ENCODE measurements at places on chromosomes 7 and 10.

- DNase-seq: peak; percentile 25
Measured at GRCh38 chr10:99370993-99371392, 41.8 kb downstream of the CNNM1 start.

GRCh38 chr10:98852686-98853085 is 383.0 kb downstream of the HPSE2 start:
- DNase-seq: no peak

DNA sequence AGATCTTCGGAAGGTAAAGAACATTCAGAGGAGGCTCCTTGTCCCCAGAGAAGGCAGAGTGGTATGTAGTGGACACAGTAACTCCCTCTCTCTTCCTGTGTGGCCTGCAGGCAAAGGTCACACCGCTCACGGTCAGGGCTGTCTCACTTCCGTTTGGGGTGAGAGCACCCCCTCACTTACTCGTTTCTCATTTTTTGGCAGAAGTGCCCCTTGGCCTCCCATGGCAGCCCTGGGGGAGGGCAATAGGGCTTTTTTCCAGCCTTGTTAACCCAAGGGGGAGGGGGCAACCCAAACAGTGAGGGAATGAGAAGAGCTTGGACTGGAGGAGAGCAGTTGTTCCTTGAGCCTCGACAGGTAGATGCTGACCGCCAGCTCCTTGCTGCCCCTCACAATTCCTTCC is 31.8 kb upstream of the SRGN start:
- DNase-seq: no peak

- no peak for DNase-seq
Measured at GRCh38 chr7:74253835-74254128, 417 bp downstream of the RFC2 start.

- DNase-seq: peak; percentile 9
Measured at GRCh38 chr7:143288836-143289235, 685 bp downstream of the CASP2 start.

DNA sequence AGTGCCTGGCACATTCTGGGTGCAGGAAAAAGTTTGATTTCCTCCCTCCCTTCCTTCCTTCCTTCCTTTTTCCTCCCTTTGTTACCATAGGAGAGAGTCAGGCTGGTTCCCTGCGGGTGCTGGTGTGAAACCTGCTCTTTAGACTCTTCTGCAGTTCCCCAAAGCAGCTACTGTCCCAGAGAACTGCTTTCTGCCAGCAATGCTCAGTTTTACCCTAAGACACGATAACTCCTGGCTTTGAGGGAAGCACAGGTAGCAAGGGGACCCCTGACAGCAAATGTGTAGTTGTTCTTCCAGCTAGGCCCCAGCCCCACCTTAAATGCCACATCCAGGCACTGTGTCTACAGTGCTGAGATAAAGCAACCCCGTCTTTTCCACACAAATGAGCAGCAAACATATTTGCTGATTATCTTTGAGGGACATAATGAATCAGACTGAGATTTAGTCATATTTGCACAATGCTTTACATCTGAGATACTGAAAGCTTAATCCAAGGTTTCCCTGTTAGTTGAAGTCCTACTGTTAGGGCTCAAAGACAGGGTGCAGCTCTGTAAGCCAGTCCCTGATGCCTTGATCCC is 55.5 kb downstream of the MET start:
- DNase-seq: no peak

DNA sequence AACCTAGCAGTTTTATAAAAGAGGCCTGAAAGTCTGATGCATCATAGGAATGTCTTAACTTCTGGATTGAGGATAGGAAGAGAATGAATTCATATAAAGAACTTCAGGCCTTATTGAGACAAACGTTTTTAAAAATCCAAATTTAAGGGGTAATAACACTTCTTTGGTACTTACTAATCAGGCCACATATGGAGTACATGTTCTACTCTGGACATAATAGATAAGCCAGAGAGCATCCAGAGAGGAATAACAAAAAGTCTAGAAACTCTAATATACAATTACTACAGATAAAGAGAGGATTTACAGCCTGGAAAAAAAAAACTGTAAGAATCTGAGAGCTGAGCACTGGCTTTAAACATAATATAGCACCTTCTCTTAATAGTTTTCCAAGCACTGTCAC is 2.9 kb downstream of the MTPAP start:
- DNase-seq: no peak

DNA sequence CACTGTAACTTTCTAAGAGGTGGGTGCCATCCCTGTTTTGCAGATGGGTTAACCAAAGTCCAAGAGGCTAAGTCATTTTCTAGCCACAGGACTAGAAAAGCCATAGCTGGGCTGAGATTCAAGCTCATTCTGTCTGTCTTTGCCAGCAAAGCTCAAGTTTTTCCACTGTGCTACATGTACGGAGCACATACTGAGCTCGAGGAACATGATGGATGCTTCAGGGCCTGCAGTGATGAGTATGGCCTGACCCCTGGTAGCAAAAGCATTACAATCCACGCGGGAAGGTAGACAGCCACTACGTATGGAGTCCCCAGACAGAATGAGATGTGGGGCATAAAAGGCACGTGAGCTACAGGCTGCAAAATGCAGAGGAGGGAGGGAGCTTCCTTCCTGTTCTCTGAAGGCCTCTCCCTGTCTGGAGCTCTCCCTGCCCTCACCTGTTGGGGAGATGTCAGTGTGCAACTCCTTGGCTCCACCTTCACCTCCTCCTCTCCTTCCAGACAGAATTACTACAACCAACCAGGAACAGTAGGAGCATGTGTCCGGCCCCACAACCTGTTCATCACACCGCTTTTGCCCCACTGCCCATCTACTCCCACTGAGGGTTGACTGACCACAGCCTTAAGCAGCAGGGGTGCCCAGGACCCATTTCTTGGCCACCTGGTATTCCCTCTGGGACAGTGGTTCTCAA is 16.4 kb downstream of the ITPRIP start:
- DNase-seq: no peak

- DNase-seq: no peak
Measured at GRCh38 chr7:4531236-4531635, 150.9 kb upstream of the FOXK1 start.

GRCh38 chr7:159211540-159212182 is 67.0 kb upstream of the VIPR2 start:
- no peak for DNase-seq

DNA sequence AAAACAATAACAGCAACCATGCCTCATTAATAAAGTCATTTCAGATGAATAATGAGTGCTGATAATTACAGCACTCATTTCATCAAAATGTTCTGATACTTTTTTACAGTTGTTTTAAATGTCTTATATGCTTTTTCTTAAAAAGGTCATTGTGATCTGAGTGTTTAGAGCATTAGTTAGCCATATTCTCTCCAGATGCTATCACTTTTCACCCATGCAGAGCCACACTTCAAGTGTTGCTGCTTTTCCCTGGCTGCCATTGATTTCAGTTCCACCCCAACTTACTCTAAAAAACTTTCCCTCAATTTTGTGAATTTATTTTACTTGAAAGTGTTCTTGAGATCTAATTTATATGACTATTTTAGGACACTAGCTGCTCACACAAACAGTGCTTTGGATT is 41.8 kb downstream of the NUP205 start:
- no peak for DNase-seq

DNA sequence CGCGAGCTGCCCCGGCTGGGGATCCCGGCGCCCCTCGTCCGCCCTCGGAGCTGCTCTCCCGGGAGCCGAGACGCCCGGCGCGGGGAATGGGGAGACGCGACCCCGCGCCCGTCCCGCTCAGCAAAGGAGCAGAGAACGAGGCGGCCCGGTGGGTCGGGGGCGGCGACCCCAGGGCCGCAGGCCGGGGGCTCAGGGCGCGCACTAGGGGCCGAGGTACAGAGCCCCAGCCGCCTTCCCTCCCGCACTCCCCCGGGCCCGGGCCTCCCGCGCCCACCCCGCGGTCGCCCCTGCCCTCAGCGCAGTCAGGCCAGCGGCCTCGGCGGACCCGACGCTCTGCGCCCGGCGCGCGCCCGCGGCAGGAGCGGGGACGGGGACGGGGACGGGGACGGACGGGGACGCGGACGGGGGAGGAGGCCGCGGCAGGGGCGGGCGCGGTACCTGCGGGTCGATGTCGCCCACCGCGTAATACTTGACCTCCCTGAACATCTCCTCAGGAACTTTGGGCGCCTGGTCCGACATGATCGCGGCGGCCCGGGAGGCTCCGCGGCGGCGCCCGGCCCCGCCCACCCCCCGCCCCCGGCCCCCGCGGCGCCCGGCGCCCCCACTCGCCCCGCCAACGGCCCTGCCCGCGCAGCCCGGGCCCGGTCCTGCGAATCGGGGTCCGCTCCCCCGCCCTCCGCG is 373 bp downstream of the PAXIP1 start:
- DNase-seq: peak; percentile 31

DNA sequence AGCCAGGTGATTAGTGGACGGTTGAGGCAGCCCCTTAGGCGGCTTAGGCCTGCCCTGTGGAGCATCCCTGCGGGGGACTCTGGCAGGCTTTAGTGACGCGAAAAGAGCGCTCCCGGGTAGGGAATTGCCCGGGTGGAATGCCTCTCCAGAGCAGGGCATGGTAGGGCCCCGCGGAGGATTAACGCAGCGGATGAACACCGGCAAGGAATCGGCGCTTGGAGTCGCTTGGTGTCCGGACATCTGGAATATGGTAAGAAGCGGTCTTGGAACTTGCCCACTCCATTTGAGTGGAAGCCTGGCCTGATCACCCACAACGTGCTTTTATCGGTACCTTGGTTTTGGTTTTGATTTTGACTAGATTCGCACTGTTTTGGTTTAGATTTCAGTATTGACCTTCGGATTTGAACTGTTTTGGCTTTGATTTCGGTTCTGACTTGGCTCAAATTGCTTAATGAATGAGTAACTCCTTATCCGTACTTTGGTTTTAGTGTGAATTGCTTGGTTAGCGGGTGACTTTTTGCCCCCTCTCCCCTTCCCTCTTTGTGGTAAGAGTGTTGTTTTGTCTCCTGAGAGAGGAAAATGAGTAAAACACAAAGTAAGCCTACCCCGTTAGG is 24.2 kb upstream of the CHST3 start:
- no peak for DNase-seq

Data from mammary epithelial cell (primary cell).